COR-L47 (cell line): ENCODE measurements at places on chromosomes 5 and 9.

DNA sequence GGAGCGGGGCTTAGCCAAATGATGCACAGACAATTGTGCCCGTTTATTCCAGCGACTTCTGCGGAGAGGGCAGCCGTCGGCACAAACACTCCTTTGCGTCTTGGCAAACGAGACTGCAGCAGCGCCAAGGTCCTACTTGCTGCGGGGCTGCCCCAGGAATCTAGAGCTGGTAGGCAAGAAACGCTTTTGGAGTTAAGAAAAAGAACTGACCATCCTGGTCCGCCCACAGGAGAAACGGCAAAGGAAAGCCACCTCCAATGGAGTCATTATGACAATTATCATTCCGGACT, 2.3 kb downstream of the RXFP3 start:
- DNase-seq = no peak

- DNase-seq = no peak
These were observed 175.1 kb downstream of the HCN1 start for GRCh38 chr5:45521067-45521466.

DNA sequence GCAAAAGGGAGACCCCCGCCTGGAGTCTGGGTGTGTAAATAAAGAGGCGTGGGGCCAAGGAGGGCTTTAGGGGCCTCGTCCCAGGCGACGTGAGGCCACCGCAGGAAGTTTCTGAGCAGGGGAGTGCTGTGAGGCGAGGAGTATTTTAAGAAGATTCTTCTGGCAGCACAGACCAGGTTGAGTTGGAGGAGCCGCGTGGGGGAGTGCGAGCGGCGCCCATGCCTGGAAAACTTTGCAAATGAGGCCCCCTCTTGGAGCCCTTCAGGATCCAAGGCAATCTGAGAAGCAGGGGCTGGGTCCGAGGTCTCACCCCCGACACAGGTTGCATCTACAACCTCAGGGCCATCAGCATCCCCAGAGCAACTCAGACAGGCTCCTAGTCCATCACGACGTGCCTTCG, 24.3 kb upstream of the CPLX2 start:
- DNase-seq = no peak

DNA sequence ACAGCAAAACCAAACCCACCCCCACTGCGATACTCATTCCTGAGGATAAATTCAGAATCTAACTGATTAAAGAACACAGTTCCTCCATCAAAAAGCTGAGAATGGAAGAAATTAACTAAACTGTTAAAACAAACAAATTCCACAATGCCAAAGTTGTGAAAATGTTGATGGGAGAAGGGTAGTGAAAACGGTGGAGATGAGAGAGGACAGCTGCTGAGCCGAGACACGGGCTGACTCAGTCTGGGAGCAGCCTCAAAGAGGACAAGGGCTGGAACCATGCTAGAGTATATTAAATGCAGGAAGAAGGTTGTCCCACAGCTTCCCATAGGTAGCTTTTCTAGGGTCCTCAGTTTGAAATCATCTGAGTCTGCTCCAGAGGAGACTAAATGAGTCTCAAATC, 14.3 kb downstream of the ADAMTS12 start:
- no peak for DNase-seq

DNA sequence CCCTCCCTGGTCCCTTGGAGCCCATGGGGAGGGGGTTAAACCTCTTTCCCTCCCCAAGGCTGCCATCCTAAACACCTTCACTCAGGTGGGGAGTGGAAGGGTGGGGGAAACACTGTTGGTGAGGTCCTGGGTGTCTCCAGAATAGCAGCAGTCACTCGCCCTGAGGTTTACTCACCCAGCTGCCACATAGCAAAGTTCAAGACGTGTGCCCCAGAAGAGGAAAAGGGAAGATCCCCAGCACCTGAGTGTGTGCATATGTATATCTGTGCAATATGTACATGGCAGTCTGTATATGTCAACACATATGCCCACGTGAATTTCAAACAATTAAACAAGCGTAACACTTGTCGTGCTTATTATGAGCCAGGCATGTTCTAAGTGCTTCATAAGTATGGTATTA, 31.3 kb upstream of the SMU1 start:
- DNase-seq = no peak

DNA sequence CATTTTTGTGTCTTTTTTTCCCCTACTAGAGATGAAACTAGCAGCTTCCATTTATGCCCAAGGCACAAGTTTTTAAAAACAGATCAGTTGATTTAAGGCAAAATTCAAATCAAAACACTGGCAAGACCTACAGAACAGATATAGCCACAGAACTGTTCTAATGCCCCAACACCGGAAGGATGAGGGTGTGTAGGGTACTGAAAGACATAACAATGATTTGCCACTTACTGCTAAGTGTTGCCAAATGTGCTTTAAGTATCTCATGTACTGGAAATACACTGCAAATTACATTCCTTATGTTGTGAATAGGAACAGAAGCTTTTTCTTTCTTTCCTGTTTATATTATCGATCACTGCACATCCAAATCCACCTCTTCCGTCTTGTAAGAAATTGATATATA, 189.0 kb downstream of the CETN3 start:
- DNase-seq = no peak

DNA sequence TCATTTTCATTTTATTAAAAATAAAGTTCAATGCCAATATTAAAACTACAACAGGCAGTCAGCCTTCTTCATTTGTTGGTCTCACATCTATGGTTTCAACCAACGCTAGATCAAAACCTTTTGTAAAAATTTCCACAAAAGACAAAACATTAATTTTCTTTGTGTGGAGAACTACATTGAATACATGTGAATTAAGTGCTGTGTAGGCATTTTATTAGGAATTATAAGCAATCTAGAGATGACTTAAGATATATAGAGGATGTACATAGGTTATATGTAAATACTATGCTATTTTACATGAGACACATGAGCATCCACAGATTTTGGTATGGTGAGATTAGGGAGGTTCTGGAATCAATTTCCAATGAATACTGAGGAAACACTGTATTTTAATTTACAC, 94.2 kb downstream of the CYLC2 start:
- DNase-seq = no peak

DNA sequence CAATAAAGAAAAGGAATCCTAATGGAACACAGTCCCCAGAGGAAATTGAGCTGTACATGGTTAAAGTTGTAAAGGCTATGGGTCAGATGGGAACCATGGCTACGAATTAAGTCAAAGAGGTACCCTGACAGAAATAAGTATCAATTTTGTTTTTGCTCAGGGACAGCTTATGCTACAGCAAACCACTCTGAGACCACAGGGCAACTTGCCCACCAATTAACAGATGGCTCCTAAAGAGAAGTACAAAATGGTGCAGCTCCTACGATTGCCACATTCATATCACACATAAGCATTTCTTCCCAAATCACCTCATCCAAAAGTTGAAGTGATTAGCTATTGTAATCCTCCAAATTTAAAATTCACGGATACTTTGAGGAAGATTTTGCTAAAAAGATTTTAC, 83.0 kb downstream of the ELAVL2 start:
- DNase-seq = no peak

- peak; percentile 36 for DNase-seq
These were observed 87.2 kb downstream of the PTTG1 start for GRCh38 chr5:160508780-160509361.

- no peak for DNase-seq
These were observed 589.1 kb downstream of the ZNF608 start for GRCh38 chr5:124157320-124157719.

DNA sequence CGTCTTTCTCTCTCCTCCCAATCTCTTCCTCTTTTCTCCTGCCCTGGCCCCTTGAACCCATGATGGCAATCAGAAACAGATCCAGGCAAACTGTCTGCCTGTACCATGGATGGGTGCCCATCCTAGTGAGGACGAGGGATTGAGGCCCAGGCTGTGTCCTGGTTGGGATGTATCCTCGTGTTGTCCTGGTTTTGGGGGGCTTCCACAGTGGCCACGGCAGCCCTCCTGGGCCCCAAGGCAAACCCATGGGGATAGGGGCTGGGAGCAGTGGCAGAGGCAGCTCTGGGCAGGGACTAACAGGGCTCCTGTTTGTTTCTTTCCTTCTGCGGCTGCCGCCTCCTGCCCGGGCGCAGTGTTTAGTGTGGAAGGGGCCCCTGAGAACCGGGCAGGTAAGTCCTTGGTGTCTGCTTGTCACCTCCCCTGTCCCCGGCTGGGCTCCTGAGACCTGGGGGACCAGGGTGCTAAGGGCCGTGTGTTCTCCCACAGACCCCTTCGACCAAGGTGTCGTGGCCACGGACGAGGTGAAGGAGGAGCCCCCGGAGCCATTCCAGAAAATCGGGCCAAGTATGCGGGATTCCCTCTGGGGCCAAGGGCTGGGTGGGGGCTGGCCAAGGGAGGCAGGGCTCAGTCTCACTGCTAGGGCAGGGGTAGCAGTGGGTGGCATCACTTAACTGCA, 70.0 kb downstream of the AMBP start:
- no peak for DNase-seq

- DNase-seq = peak; percentile 63
These were observed 104.2 kb downstream of the PPARGC1B start for GRCh38 chr5:149834246-149834855.

DNA sequence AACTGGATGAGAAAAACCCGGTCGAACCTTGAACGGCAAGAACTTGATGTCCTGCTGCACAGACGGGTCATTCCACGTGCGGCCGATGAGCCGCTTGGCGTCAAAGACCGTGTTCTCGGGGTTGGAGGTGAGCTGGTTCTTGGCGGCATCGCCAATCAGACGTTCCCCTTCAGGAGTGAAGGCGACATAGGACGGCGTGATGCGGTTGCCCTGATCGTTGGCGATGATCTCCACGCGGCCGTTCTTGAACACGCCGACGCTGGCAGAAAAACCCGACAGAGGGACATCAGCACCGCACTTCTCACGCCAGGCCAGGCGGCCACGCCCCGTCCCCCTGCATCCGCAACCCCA, 519 bp downstream of the HSPA5 start:
- DNase-seq = peak; percentile 5

DNA sequence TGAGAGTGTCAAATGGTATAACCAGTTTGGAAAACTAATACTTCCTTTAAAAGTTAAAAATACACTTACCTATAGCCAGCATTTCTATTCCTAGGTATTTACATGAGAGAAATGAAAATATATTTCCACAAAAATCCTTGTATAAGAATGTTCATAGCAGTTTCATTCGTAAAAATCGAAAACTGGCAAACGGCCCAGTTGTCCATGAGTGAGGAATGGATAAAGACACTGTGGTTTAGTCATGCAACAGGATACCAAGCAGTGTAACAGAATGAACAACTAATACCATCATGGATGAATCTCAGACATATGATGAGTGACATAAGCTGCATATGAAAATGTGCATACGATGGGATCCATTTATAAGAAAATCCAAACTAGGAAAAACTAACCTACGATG, 136.7 kb downstream of the MACROH2A1 start:
- DNase-seq = no peak

DNA sequence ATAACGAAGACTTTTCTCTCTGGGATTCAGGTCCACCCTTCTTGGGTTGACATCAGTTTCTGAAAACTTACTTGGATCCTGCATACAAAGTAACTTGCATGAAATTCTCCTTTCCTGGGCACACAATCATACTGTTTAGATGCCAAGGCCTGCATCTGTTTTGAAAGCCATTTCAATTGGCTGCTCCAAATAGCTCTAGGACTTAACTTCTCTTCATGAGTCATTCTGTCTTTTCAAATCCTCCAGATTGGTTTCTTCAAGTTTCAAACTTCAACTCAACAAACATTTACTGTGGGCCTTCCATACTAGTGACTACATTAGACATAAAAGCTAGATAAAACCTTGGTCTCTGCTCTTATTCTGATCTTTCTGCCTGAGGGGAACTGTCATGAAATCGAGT, 54.8 kb upstream of the HMHB1 start:
- DNase-seq = no peak

DNA sequence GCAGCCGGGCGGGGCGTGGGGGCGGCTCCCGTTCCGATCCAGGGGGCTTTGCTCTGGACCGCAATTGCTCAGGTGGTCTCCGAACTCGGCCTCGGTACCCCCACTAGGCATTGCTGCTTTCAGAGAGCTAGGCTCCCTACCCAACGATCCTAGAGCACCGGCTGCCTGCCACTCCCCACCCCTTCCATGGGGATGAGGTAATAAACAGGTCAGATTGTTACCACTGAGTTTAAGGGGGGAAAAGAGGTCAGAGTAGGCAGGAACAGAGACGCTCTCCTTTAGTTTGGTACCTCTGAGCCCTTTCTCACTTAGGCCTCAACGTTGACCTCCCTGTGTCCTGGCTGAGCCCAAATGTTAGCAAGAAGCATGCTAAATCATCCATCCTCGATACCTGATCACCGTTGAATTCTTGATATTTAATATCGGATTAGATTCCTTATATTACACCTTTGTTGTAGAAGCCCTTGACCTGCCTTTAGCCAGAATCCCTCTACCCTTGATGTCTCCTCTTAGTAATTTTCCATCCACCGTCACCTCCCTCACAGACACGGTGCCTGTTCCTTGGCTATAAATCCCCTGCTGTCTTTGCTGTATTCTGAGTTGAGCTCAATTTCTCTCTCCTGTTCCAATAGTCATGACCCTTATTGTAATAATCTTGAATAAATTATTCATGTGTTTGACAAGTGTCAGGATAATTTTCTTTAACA, 588 bp upstream of the PLPP1 start:
- DNase-seq = no peak

DNA sequence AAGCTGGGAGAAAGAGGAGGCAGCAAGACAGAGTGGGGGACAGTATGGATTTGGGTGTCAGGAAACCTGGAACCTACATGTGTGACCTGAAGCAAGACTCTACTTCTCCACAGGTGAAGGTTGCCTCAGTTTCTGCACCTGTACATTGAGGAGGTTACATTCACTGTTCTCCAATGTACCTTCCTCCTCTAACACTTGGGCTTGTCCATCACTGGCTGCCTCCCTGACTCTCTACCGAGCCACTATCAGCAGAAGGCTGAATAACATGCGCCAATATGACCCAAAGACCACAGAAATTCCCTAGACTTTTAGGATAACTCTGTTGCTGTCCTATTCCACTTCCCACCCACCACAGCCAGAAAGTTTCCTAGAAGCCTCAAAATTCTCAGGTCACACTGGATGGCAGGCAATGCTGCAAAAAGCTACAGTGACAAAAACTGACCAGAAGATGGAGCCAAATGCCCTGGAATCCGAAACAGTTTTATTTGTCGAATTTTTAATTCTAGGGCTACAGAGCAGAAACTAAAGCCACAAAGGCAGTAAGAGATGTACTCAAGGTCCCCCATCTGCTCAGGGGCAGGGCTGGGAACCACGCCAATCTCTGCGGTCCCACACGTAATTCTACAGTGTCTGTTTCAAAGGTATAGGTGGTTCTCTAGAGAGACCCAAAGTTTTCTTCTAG, 64.4 kb downstream of the FAM114A2 start:
- DNase-seq = peak; percentile 39

- DNase-seq = no peak
These were observed 2.0 kb downstream of the ABL1 start for GRCh38 chr9:130837002-130837511.

DNA sequence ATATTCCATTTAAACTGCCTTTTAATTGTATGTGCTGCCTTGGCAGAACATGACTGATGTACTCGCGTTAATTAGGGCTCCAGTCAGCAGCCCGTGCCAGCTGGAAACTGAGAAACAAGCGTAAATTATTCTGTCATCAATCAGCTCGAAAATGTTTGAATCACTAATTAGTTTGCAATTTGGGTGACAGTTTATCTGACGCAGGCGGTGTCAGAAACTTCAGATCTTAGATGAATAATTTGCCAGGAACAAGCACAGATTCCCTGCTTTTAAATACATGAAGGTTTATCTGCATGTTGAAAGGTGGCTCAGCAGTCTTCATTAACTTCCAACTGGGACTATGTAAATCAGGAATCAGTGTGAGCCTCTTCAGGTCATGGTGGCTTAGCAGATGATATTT, 176.0 kb upstream of the TLE4 start:
- peak; percentile 64 for DNase-seq
